Globus pallidus (tissue), 1 donor: ENCODE measurements at places on chromosomes 6 and 20.
A peak's percentile ranks its signal among the peaks of the same experiment; 100 is the strongest.

DNA sequence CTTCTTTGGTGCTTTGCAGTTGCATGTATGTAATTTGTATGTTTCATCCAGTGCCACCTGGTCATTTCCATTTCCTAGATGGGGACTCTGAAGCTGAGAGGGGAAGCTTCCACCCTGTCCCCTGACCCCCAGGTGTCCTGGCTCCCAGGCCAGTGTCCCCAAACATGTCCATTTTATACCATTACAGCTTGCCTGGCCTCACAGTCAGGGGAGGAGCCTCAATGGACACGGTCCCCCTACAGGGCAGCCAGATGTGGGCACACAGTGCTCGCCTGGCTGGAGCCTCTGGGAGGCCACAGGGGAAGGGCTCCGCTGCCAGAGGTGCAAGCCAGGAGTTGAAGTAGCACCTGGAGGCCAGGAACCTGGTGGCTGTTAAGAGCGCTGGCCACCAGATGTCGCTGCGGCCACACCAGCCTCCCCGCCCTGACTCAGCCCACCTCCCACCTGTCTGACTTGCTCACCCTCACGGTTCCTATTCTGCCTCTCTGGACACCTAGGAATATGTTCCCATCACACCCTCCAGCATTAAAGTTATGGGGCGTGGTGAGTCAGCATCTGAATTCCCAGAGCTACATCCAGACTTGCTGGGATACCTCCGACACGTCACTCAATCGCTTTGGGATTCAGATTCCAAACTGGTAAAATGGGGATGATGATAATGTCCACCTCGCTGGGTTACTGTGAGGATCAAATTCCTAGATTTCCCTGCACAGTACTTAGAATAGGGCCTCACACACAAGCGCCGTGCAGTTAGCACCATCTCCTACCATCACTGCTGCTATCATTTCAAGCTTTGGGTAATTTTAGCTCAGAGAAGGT, 107.4 kb downstream of the SULF2 start:
- DNase-seq = no peak

DNA sequence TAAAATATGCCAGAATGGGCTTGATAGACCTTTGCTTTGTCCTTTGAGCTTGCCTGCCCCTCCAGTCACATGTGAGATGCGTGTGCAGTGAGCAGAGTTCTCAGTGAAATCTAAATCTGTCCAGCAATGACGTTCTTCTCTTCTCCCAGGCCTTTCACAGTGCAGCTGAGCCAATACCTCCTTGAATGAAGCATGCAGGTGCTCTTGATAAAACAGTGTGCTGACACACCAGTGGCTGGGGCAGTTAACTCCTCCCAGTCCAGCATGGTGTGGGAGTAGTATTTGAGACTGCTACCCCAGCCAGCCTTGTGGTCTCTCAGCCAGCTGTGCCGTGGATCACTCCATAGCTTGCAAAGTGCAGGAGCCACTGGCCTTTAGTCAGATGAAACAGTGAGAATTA, 240.5 kb downstream of the FARS2 start:
- DNase-seq = no peak

DNA sequence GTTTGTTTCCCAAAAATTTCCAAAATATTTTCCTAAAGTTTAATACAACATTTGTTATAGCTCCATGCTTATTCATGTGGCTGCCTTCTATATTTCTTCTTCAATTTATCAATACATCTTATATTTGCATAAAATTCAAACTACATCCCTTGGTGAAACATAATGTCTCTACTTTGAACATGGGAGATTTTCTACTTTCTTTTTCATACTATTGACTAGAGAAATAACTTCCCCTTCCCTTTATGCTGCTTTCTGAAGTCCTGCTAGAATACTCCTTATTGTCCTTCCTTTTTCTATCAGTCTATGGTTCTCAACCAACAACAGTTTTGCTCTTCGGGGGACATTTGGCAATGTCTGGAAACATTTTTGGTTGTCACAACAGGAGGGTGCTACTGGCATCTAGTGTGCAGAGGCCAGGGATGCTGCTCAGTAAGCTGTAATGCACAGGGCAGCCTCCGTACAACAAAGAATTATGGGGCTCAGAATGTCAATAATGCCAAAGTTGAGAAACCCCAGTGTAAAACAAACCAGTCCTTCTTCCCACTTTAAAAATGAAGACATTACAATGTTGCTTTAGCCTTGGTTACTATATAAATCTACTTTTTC, 29.9 kb downstream of the MKKS start:
- DNase-seq = no peak

DNA sequence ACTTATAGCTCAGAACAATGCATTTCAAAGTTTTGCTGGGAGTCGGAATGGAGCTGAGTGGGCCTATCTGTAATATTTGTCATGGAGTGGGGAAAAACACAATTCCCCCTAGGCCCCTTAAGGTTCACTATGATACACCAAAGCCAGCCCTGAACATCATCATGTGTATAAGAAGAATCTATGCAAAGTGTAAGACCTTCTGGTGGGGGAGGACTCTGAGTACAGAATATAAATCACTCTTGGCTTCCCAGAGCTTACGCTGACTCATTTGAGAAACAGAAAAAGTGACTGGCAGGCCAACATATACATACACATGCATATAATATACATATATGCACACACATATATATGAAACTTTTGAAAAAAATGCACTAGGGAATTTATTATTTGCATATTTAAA, 54.1 kb upstream of the UBR2 start:
- no peak for DNase-seq

DNA sequence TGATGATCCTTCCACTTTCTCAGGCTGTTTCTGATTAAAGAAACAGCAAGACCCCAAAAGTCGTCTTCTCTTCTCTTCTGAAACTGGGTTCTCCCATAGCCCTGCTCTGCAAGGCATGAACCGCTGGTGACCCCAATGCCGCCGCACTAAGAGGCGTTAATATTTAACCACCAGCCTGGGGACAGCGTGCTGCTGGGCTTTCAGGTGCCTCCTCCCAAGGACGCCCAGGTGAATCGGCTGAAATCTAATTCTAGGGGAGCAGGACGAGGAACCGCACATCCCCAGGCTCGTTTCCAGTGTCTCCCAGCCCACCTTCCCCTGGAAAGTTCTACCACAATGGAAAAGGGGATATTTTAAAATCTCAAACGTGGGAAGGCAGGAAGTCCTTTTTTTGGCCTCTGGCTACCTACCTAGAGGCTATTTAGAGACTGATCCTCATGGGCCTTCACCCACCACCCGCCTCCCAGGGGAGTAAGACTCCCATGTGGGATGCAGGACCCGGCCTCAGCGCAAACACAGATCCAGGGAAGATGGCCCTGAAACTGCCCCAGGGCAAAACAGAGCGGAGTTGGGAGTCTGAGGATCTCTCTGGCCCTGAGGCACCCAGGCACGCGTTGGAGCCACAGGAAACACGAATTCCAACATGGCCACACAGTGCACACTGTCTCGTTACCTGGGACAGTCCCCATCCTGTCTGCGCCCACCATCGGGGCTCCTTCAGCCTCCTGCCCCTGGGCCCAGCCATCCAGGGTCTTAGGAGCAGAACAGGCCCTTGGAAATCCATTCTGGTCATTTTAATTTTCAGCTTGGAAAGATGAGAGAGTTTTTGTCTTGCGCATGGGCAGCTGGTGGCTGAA, 56.2 kb downstream of the BMP7 start:
- DNase-seq = no peak

- peak; percentile 43 for DNase-seq
These were observed 1.0 kb downstream of the MAP1LC3A start for GRCh38 chr20:34559311-34560140.

DNA sequence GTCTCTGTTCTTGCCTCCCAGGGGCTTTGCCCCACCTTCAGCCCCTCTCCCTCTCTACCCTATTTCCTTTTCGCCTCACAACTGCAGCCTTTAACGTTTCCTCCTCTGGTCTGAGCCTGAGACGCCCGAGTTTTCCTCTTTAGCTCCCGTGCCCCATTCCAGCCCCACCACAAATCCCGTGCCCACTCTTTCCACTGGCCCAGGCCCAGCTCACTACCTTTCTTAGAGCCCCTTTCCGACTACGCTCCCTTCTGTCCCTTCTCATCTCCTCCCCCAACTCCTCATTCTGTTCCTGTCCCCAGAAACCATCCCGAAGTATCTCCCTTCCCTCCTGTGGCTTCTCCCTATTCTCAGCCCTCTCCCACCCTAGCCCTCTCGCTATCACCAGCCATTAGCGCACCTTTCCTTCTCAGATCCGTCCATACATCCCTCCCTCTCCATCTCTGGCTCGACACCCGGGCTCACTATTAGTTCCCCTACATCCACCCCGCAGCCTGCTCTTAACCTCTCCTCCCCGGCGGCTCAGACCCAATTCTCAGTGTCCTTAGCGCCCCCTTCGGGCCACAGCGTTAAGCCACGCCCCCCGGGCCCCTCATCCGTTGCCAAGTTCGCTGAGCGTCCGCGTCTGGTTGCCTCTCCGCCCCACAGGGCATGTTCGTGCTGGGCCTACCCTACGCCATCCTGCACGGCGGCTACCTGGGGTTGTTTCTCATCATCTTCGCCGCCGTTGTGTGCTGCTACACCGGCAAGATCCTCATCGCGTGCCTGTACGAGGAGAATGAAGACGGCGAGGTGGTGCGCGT, 2.7 kb downstream of the SLC32A1 start:
- no peak for DNase-seq

DNA sequence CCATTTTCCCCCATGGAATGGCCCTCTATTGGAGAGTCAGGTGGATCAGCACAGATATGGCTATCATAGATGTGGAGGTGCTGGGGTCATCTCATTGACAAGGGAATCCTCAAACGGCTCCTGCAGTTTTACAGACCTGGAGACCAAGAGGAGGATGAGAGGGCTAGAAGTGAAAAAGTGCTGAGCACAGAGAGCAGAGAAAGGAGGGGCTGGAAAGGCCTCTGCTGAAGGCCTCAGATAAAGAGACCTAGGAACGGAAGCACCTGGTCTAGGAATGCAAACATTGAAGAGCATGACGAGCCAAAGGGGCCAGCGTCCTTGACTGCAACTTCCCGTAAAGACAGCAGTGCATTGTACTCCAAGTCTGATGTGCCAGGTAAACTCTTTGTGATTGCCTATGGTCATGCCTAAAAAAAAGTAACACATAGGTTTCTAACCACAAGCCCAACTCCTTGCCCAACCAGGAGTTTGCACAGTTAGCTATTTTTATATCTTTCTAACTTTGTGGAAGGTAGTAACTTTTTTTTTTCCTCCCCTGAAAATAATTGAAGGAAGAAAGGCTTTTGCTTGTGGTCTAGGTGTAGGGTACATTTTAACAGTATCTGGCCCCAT, 15.2 kb downstream of the RSPH4A start:
- no peak for DNase-seq

- DNase-seq = no peak
These were observed 52.8 kb upstream of the UTRN start for GRCh38 chr6:144232176-144232831.
